Tibial artery (tissue), 4 donors: ENCODE measurements at places on chromosomes 3 and 15.

DNA sequence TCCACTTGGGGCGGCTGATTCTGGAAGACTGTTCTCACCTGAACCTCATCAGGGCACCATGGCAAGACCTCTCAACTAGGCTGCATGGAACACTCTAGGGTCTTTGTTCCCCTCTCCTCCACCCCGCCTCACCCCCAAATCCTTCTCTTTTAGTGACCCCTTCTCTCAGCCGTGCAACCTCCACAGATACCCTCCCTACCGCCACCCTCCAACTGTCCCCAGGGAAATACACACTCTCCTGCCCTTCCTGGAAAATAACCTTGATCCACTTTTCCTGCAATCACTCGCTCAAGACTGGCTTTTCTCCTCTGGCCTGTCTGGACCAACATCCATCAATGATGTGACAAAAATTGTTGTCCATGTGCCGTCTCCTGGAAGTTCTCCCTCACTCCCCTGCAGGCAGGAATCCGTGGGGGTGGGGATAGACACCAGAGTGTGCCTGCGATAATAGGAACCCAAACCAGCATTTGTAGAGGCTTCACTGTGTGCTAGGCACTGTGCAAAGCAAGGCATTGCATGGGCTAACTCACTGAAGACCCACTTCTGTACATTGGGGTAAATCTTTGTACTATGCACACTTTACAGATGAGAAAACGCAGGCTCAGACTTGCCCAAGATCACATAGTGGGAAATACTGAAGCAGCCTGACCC, 160.1 kb upstream of the UBE2E1 start:
- no peak overlapping the region for H3K4me3 ChIP-seq
- no peaks in the 10 kb centered on the region for H3K27me3 ChIP-seq
- H3K36me3 ChIP-seq = no peaks in the 10 kb centered on the region
- no peaks in the 10 kb centered on the region for H3K4me1 ChIP-seq

DNA sequence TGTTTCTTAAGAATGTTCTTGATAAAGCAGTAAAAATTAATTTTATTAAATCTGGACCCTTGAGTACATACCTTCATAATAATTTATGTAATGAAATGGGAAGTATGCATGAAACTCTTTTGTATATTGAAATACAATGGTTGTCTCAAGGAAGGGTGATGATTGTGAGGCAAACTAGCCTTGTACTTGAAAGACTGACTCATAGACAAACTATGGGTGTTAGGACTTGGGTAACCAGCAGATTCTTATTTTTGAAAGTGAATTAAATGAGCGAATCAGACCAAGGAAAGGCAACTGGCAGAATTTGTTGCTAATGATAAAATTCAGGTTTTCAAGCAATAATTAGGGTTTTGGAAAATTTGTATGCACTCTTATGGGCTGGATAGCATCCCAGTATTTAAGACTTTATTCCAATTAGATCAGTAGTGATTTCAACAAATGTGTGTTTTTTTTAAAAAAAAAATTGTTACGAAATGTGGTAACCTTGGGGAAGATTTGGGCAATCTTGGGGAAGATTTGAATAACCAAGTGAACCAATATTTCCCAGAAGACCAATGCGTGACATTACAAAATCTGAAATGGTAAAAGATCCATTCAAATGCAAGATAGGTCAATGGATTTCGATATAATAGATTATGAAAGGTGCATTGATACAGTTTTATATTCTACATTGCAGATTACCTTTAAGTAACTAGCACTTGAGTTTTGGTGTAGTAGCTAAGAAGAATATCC, 42.0 kb downstream of the ATP2C1 start:
- H3K27me3 ChIP-seq = no peaks in the 10 kb centered on the region
- no peaks in the 10 kb centered on the region for H3K4me1 ChIP-seq
- DNase-seq = no peak
- peaks cover 12% of the 10 kb centered on the region for H3K36me3 ChIP-seq

- H3K36me3 ChIP-seq = no peaks in the 10 kb centered on the region
- H3K27me3 ChIP-seq = no peaks in the 10 kb centered on the region
- no peak overlapping the region for H3K4me3 ChIP-seq
- DNase-seq = peak; percentile 63
- H3K27ac ChIP-seq = no peak overlapping the region
- H3K4me1 ChIP-seq = no peaks in the 10 kb centered on the region
Measured at GRCh38 chr15:92617549-92618520, 37.7 kb downstream of the FAM174B start.

DNA sequence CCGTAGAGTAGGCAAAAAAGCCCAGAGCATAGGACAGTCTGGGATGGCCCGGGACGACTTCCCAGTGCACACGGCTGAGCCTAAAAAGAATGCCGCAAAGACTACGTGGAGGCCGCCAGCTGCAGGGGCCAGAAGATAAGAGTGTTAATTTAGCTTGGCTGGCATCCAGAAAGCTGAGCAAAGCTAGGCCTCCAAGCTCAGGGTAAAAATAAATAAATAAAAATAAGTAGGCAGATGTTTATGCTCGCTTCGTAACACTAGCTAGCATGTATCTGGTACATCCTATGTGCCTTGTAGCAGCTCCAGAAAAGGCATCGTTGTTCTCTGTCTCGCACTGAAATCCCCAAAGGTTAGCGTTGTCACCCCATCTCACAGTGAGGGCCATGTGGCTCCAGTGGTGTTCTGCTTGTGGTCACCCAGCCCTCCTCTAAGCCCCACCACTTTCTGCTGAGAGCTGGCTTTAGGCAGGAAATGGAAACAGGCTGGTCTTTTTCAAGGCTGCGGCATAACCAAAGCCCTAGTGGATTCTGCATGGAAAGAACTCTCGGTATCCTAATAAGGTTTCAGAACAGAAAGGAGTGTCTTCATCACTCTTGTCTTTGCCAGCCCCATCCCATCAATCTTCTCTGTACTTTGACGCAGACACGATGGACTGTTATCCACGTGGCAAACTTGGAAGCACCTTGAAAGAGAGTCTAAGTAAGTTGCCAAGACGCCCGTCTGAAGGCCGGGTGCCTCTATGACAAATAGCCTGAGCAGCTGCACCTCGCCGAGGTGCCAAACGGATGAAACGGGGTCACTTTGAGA, 58.1 kb upstream of the MEF2A start:
- H3K27me3 ChIP-seq = no peaks in the 10 kb centered on the region
- H3K4me1 ChIP-seq = peaks cover 39% of the 10 kb centered on the region
- H3K4me3 ChIP-seq = peak overlapping the region; percentile 1
- peak overlapping the region; percentile 60 for H3K27ac ChIP-seq
- no peaks in the 10 kb centered on the region for H3K36me3 ChIP-seq

DNA sequence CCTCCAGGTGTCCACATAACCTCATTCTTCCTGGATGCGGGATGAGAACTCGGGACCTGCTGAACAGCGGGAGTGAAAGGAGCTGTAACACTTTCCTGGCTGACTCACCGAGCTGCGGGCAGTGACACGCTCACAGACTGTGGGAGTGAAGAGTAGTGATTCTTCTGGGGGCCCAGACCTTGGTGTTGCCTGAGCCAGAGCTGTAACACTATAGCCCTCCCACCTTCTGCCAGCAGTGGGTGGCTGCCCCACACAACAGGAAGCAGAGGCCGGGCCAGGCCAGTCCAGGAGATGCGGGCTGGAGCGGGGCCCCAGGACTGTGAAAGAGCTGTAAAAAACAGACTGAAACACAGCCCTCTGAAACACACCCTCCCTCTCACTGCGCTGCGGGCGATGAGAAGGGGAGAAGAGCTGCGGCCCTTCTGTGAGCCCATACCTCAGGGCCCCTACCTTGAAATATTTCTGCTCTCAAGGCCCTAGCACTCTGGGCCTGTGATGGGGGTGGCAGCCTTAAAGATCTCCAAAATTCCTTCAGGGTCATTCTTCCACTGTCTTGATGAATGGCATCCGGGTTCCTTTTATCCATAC, 464.0 kb upstream of the CCDC54 start:
- DNase-seq = no peak
- no peaks in the 10 kb centered on the region for H3K36me3 ChIP-seq
- H3K4me1 ChIP-seq = no peaks in the 10 kb centered on the region
- no peak overlapping the region for H3K27ac ChIP-seq

GRCh38 chr3:53696401-53697172, 149.6 kb downstream of the CHDH start:
- H3K27me3 ChIP-seq = no peaks in the 10 kb centered on the region
- H3K27ac ChIP-seq = no peak overlapping the region
- no peak overlapping the region for H3K4me3 ChIP-seq
- no peaks in the 10 kb centered on the region for H3K36me3 ChIP-seq

DNA sequence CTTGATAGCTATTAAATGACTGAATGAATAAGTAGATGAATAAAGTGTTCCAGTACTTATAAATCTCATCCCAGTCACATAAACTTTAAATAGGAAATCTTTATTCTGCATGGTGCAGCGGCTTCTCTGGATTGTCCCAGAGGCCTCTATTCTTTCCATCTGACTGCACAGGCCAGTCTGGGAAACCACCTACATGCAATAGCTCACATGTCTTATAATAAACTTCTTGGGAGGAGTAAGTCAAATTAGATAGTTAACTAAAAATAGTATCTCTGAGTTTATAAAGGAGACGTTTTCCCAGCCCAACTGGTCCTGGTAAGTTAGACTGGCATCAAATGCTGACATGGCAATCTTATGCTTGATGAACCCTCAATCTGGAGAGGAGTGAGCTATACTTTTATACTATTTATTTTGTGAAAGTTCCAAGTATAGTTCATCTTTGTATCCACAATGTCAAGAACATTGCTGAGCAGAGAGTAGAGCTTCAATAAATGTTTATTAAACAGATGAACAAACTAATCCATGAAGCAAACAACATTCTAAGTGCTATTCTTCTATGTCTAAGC, 417.6 kb downstream of the TIGIT start:
- no peaks in the 10 kb centered on the region for H3K4me1 ChIP-seq
- no peaks in the 10 kb centered on the region for H3K27me3 ChIP-seq
- DNase-seq = no peak
- no peak overlapping the region for H3K4me3 ChIP-seq
- no peaks in the 10 kb centered on the region for H3K36me3 ChIP-seq

GRCh38 chr3:8539419-8539818, 37.8 kb downstream of the LMCD1 start:
- no peak overlapping the region for H3K4me3 ChIP-seq
- peak overlapping the region; percentile 18 for H3K27ac ChIP-seq
- peaks cover 4% of the 10 kb centered on the region for H3K4me1 ChIP-seq
- DNase-seq = no peak
- peaks cover 76% of the 10 kb centered on the region for H3K36me3 ChIP-seq

DNA sequence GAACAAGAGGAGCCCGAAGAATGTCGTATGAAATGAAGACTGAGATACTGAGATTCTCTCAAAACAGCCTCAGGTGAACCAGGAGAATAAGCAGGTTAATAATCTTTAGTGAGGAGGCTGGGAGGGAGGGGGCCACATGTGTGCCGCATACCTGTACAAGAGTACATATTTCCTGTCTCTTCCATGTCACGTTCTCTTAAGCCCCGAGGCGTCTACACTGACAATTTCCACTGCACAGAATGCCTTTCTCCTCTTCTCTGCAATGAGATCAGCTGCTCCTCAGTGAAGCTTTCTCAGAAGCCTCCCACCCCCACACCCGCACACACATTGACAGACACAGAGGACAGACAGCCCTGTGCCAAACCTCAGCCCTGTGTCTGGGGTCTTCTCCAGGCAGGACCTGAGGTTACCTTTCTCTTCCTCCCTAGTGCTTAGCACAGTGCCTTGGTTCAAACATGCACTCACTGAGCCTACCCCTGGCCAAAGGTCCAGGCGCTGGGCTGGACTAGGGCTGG, 55.4 kb downstream of the PDZRN3 start:
- no peak overlapping the region for H3K27ac ChIP-seq
- no peak for DNase-seq
- H3K27me3 ChIP-seq = no peaks in the 10 kb centered on the region
- H3K36me3 ChIP-seq = no peaks in the 10 kb centered on the region
- H3K4me3 ChIP-seq = no peak overlapping the region

DNA sequence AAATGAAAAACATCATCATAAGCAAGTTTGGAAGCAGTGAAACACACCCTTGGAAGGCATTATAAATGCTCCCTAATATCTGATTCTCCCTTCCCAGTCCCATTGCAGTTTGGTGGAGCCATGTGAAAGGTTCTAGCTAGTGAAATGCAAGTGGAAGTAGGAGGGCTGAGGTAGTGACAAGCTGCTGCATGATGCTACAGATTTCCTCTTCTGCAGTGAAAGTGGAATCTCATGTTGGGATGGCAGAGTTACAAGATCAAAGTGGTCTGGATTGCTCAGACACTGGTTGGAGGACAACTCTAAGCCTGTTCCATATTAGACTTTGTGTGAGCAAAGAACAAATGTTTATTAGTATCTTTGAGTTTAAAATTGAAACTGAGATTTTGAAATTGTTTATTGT, 3.3 kb upstream of the PDCD6IP start:
- no peak overlapping the region for H3K4me3 ChIP-seq
- H3K27ac ChIP-seq = no peak overlapping the region

GRCh38 chr3:132803889-132804288, 81.7 kb upstream of the NPHP3 start:
- H3K36me3 ChIP-seq = no peaks in the 10 kb centered on the region
- H3K27ac ChIP-seq = peak overlapping the region; percentile 7
- no peak for DNase-seq
- no peaks in the 10 kb centered on the region for H3K27me3 ChIP-seq
- no peak overlapping the region for H3K4me3 ChIP-seq

DNA sequence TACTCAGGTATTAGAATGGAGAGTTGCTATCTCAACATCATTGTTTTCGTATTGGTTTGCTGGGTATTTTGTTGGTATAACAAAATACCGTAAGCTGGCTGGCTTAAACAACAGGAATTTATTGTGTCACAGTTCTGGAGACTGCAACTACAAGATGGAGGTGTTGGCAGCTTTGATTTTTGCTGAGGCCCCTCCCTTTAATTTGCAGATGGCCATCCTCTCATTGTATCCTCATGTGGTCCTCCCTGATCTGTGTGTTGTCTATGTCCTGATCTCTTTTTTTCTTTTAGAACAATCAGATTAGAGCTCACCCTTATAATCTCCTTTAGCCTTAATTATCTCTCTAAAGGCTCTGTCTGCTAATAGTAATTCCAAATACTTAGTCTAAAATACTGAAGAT, 299.8 kb upstream of the GOLIM4 start:
- no peak overlapping the region for H3K4me3 ChIP-seq
- H3K4me1 ChIP-seq = no peaks in the 10 kb centered on the region
- no peak overlapping the region for H3K27ac ChIP-seq
- no peak for DNase-seq

DNA sequence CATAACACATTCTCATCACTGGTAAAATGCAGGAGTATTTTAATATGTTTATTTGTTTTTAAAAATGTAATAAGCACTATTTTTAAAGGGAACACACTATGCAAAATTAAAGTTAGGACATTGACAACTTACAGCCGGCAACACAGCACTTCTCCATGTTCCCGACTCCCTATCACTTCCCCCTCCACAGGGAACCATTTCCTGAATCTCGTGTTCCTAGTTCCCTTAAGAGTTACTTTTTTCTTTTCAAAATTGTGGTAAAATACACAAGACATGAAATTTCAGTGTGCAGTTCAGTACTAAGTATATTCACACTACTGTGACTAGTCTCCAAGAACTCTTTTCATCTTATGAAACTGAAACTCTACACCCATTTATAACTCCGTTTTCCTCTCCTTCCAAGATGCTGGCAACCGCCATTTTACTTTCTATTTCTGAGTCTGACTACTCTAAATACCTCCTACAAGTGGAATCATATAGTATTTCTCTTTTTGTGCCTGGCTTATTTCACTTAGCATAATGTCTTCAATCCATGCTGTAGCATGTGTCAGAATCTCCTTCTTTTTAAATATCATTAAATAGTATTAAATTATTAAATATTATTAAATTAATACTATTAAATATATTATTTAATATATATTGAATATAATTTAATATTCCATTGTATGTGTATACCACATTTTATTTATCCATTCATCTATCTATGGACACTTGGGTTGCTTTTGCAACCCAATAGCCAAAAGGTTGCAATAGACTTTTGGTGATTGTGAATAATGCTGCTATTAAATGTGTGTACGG, 25.9 kb upstream of the UBE2Q2 start:
- no peak for DNase-seq
- H3K4me3 ChIP-seq = peak overlapping the region; percentile 17
- H3K4me1 ChIP-seq = no peaks in the 10 kb centered on the region
- H3K36me3 ChIP-seq = no peaks in the 10 kb centered on the region
- H3K27me3 ChIP-seq = no peaks in the 10 kb centered on the region
